ENCODE measurements at places on chromosomes 11 and 22.

DNA sequence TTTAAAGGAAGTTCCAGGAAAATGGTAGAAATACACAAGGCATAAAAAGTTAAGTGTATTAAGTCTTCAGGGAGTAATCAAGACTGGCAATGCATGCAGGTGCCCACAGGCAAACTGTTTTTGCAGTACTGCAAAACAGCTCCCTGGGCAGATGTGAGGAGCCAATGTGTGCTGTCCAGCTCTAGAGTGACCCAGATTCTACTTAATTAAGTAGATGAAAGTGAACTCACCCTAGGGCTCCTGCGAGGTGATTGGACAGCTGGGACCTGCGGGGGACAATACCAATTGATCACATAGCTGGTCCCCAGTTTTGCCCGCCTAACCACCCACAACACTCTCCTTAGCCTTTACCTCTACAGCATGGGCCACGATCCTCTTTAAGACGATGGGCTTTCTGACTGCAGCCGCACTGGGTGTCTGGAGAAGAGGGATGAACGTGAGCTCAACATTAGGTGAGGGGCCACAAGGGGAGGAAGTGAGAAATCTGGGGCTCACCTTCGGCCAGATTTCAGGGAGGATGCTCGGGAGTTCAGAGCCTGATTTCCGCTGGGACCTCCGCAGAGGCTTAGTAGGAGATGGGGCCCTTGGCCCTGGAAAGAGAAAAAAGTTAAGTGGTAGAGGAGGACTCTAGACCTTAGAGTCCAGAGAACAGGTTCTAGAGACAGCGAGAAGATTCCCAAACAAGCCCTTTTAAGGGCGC lies 556 bp downstream of the CDCA5 start:
- DNase-seq, result no peak

DNA sequence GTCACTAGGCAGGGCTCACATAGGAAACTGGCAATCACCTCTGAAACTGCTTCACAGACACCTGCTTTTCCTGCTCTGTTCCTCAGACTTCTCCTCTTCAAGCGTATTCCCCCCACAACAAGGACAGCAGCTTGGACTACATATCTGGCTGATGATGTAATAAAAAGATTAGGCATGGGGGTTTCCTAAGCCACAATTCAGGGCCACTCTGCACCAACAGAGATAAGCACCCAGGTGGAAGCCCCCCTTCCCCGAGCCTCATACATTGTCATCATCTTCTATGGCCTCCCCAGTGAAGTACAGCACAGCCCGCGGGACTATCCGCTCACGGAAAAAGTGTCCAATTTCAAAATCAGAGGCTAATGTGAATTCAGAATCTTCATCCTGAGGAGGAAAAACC lies 25.0 kb upstream of the PHLDA2 start:
- no peak for DNase-seq

DNA sequence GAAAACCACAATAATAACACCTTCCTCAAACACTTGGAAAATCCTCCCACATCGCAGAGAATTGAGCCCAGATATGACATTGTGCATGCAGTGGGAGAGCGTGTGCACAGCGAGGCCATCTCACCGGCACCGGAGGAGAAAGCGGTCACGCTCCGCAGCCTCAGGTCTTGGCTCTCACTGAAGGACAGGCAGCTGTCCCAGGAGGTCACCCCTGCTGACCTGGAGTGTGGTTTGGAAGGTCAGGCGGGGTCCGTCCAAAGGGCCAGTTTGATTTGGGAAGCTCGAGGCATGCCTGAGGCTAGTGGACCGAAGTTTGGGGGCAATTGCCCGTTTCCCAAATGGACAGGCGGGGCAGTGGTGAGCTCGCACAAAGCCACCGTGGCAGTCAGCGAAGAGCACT lies 86.7 kb downstream of the KIAA1671 start:
- DNase-seq, result no peak

DNA sequence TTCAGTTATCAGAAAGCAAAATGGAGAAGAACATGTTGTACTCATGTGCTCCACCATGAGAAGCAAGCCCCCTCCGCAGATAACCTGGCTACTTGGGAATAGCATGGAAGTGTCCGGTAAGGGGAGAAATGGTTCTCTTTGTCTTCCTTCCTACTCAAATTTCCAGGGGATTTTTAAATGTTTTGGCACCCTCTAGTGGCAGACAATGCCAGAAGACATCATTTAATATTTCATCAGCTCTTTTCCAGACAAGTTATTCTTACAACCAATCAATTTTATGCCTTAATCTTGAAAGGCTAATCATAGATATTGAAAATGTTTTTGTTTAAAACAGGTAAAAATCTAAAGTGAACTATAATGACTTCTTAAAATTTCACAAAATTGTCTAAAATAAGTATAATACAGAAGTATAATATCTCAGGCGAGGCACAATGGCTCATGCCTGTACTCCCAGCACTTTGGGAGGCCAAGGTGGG lies 15.7 kb downstream of the CRTAM start:
- peak; percentile 50 for DNase-seq

- peak; percentile 19 for DNase-seq
These were observed 610.3 kb downstream of the TBC1D22A start for GRCh38 chr22:47372596-47373385.

DNA sequence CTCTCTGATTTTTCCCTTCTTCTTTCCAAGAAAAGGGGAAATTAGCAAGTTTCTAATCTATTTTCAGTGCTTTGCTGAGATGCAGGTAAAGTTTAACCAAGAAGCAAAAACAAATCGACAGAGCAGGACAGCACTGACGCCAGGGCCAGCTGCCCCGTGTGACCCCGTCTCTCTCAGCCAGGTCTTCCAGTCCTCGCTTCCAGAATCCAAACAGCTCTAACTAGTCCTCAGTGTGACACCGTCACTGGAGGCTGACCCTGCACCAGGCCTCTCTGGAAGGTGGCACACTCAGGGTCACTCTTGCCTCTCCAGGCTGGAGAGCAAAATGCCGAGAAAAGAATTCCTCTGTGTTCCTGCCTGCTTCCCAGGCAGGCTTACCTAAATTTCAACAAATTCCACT lies 44.8 kb downstream of the SHANK2 start:
- no peak for DNase-seq

- peak; percentile 83 for DNase-seq
These were observed at the start of gene ADM2 for GRCh38 chr22:50481440-50482106. TSS of gene ADM2 (plus strand) at chr22:50481543. CDS start at chr22:50481848, 305 bp downstream.

GRCh38 chr11:128331317-128331716 lies 256.0 kb downstream of the ETS1 start:
- DNase-seq, result no peak

DNA sequence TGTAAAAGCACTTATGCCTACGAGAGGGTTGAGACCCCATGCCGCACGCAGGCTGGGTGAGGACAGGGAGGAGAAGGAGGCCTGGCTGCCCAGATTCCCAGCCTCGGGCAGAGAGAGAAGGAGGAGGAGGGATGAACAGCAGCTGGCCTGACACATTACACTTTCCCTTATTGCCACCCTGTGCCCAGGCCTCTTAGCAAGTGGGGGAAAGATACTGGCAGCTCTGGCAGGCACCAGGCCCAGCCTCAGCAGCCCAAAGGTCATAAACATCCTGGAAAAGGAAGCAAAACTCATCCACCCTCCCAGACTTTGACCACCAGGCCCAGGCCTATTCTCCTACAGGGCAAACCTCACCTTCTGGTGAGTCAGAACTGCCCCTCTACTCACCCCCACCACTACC lies 4.7 kb downstream of the PLAAT3 start:
- no peak for DNase-seq

GRCh38 chr11:116182356-116182966 lies 590.3 kb downstream of the BUD13 start:
- DNase-seq, result no peak

DNA sequence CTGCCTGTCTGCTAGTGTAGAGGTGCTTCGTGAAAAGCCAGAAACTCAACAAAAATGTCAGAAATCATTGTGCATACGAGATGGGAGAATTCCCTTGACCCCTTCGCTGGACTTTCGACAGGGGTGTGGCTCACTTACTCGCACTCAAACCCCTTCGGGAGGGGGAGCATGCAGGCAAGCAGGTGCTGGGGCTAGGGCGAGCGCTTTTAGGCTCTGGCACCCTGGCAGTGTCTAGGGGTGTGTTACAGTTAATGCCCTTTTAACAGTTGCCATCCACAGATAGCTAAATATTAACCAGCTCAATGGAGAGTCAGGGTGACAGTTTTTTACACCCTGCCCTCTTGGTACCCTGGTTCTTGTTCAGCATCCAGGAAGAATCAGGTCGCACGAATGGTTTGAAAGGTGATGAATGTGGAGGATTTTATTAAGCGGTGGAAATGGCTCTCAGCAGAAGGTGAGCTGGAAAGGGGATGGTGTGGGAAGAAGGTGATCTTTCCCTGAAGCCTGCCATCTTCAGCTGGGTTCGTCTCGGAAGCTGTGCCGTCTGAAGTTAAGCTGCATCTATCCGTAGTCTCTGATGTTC lies 59.6 kb upstream of the SHANK2 start:
- peak; percentile 8 for DNase-seq

- DNase-seq, result no peak
These were observed 6.1 kb upstream of the RFPL2 start for GRCh38 chr22:32211011-32211410.

DNA sequence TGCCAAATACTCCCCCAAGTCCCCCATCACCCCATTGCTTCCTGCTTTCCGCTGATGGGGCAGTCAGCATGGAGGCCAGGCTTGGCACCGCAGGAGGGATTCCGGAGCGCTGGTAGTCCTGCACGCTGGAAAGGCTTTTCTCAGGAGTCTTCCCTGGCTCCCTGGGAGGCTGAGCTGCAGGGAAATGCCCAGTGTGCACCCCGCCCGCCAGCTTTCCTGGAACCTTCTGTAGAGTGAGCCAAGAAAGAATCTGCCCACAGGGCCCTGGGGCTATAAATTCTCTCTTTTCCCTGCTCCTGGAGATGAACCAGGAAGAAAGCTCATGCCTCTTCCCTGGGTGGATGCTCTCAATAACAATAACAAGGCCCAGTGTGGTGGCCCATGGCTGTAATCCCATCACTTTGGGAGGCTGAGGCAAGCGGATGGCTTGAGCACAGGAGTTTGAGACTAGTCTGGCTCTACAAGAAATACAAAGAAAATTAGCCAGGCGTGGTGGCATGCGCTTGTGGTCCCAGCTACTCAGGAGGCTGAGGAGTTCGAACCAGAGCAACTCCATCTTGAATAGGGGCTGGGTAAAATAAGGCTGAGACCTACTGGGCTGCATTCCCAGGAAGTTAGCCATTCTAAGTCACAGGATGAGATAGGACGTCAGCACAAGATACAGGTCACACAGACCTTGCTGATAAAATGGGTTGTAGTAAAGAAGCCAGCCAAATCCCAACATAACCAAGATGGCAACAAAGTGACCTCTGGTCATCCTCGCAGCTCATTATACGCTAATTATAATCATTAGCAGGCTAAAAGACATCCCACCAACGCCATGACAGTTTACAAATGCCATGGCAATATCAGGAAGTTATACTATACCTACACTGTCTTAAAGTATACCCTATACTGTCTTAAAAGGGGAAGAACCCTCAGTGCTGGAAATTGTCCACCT lies 46.4 kb upstream of the FTH1 start:
- no peak for DNase-seq

DNA sequence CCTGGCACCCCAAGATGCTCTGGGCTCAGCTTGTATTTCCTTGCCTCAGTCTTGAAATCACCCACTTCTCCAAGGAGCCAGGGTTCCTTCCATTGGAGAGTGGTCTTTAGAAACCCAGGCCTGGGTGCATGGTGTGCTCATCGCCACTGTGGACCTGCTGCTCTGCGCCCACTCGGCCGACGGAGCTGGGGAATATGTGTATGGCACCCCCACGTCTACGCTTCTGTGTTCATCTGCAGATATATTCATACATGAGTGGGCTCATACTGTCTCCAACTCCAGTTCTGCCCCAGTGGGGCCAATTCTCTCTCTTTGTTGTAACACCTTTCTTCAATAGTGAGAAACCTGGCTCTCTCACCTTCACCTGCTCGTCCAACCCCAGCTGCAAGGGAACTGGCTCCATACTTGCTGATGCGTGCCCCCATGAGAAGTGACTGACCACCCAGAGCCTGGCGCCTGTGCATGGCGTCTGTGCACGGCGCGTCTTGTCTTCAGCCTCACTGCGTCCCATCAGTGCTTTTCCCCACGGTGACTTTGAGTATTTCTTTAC lies 39.8 kb downstream of the KCNQ1 start:
- no peak for DNase-seq

DNA sequence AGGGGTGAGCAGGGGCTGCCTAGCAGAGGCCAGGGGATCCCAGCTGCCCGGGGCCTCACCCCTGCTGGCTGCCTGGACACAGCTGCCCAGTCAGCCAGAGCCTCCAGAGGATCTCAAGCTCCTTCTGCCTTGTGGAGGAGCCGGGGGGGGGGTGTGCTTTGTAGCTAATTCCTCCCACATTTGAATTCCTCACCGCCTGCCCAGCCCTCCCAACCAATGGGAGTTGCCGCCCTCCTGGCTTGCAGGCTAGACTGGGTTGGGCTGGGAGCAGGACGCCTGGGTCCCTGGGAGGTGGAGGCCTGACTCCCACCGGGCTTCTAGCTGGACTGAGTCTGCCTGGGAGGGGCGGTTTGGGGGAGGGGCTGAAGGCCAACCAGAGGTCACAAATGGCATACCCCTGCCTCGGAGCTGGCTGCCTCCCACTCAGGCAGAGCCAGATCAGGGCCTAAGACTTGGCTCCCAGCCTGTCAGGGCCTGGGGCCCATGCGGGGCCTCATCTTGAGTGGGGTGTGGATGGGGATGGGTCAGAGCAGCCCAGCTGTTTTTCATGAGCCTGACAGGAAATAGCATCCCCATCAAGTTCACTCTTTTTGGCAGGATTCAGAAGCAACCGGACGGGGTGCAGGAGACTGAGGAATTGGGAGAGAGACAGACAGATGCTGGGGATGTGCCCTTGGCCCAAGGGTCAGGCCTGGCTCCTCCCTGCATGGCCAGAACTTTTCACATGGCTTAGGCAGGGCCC lies 29.2 kb upstream of the PDE2A start:
- DNase-seq, result no peak

- no peak for DNase-seq
These were observed 150.5 kb upstream of the NARS2 start for GRCh38 chr11:78725200-78725599.

All from activated T-cell treated with anti-CD3 and anti-CD28 coated beads, Interleukin-2, amount 50 U/mL, for 24 hours (primary cell).